ENCODE measurements at places on chromosomes 6 and 20.

GRCh38 chr6:127216810-127217789, 49.6 kb upstream of the RNF146 start:
- DNase-seq: no peak

DNA sequence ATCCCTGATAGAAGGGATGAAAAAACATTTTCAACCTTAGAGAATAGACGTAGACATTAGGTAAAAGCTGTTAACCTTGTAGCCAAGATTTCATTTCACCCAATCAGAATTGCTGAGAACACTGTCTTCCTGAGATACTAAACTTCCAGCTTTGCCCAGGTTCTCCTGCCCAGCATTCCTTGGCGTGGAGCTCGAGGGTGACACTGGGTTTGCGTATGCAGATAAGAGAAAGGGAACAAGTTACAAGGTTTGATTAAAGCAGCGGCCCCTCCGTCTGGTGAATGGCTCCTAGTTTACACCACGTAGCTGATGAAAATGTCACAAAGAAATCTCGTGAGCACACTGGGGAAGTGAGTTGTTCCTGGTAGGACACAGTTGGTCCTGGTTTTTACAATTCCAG, 247.8 kb downstream of the FARS2 start:
- no peak for DNase-seq

- DNase-seq: no peak
These were observed 11.4 kb upstream of the RCAN2 start for GRCh38 chr6:46502486-46503119.

- DNase-seq: no peak
These were observed 79.6 kb upstream of the AHI1 start for GRCh38 chr6:135577059-135577538.

DNA sequence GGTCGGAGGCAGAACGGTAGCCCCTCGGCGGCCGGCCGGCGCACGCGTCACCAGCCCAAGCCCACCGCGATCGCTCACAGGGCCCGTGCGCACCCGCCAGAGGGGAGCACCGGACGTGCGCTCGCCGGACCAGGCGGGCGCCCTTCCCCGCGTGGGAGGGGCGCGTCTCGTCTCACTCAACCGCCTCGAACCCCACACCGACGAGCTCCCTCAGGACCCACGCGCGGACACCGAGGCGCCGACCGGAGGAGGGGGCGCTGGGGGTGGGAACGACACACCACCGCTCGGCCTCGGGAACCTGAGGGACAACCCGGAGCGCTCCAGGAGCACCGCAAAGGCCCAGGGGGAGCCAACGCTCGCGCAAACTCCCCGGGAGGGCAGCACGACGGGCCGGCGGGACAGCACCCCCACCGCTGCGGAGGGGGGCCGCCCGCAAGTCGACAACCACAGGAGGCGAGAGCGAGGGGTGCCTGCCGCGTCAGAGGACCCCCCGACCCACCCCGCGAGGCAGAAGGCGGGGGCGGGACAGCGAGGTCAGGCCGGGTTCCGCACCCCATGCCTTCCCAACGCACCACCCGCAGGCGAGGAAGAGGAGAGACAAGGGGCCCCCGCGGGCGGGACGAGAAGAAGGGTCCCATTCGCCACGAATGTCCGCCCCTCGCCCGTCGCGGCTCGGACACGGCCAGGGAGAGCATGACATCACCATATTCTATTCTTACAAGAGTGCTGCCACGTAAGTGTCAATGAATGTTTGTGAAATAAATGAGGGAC, 512.7 kb upstream of the ZNF337 start:
- DNase-seq: peak; percentile 18

GRCh38 chr6:96138406-96138805, 122.6 kb downstream of the FUT9 start:
- no peak for DNase-seq

- no peak for DNase-seq
These were observed 12.6 kb upstream of the UBR2 start for GRCh38 chr6:42551217-42551616.

DNA sequence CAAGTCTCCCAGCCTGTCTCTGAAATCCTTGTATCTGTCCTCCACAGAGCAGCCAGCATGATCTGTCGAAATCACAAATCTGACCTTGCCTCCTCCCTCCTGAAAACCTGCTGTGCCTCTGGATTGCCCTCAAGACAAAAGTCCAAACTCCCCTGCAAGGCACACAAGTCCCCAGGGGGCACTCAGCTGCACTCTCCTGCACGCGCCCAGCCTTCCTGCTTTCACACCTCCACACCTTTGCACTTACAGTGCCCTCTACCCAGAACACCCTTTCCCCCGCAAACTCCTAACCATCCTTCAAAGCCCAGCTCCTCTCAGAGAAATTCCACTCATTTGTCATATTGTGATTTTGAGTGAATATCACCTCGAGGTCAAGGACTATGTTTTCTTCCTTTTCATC, 83.4 kb upstream of the TOP1 start:
- DNase-seq: no peak

DNA sequence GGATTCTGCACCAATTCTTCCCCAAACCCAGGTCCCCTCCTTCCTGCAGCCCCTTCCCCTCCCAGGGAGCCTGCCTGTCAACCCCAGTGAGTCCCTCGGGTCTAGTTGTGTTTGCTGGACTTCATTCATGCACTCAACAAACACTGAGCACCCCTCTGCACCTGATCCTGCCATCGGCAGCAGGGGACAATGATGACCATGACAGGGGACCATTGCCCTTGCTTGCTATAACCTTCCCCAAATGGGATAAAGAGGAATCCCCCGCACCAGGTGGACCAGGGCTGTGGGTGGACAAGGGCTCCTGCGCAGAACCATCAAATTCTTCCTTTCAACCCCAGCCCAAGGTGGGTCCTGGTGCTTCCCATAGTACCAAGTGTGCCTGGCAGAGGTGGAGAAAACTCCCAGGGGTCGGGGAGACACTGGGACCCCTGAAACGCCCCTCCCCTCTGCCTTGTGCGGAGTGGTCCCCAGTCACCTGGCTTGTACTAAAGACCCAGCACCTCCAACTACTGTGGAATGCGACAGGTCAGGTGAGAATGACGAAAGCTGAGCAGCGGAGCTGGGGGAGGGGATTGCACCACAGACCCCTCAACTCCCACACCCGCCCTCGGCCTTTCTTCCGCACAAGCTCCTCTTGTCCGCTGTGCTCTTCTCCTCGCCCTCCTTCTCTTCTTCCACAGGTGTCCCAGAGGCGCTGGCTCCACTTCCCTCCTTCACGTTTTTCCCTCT, 119.9 kb upstream of the ZNF217 start:
- no peak for DNase-seq

DNA sequence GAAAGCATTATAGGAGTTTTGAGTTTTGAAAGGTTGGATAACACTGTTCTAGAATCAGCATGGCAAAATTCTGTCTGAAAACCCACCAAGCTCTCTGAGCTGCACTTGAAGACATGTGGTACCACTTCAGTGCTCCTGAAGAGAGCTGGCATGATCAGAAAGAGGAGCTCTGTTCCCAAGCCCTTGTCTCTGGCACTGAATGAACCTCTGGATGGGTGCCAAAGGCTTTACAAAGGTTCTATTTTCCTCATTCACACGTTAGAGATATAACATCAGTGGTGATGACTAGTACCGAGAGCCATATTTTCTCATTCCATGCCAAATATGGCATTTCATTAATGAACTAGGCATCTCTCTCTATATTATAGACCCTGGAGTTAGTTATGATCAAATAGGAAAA, 301.8 kb upstream of the ID4 start:
- DNase-seq: no peak

- DNase-seq: no peak
These were observed 51.6 kb upstream of the CHD6 start for GRCh38 chr20:41669708-41670263.

DNA sequence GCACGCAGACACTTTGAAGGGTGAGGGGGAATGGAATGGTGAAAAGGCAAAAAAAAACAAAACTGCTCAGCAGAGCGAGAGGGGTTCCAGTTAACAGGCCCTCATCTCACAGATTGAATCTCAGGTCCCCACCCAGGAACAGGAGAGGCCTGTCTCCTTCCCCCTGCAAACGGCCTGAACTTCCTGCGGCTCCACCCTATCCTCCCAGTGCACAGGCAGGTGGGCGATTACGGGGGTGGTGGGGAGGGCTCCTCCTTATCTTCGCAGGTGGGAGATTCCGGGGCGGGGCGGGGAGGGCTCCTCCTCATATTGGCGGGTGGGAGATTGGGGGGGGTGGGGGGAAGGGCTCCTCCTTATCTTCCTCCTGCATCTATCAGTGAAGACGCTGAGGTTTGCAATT, 129.0 kb downstream of the SOX4 start:
- no peak for DNase-seq

- DNase-seq: no peak
These were observed 268.6 kb downstream of the DLL1 start for GRCh38 chr6:170022291-170022722.

DNA sequence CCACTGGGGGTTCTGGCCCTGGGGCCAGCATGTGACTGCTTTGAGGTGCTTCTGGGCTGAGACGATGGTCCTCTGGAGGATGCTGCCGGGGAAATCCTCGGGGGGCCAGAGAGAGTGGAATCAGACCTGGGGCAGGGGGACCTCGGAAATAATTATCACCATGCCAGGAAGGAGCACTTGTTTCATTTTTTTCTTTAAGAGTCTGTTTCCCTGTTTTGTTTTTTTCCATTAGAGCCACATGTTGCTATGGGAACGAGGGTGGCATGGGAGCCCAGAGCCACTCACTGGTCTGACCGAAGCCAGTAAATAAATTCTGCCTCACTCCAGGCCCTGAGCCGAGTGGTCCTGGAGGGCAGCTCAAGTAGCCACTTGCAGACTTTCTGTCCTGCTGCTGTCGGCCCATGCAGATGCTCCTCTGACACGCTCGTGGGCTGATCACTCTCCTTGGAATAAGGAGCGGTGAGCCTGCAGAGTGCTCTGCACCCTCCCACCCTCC, 365.1 kb downstream of the ZFAND3 start:
- DNase-seq: no peak

DNA sequence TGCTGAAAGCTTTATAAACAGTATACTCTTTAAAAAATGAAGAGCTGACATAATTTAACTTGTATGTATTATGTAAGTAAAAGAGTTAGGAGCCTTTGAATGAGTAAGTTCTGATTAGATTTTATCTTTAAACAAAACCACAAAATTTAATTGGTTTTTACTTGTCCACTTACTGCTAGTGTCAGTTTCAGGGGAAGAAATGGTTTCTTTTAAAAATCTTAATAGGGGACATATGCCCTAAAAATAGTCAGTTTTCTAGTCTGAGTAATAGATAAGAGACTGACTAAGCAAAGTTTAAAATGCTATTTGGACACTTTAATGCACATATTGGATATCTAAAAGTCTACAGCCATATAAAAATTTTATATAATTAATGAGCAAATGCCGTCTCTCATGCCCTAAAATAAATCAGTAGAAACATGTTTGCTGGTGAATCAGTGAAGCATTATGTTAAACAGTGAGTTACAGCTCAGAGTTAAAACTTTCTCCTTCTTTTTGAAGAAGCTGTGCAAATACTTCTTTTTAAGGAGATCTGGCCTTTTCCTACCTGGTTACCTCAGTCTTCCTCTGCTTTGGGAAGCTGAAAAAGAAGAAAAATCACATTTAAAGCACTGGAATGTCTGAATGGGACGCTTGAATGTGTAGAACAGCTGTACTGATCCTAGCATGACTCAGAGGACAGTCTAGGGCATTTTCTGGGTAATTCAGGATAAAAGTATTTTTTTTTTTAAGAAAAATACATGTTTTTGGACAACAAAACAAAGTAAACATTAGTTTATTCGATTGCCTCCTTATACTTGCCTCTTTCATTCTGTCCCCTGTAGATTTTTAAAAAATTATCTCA, 55.3 kb downstream of the CDH26 start:
- DNase-seq: no peak

DNA sequence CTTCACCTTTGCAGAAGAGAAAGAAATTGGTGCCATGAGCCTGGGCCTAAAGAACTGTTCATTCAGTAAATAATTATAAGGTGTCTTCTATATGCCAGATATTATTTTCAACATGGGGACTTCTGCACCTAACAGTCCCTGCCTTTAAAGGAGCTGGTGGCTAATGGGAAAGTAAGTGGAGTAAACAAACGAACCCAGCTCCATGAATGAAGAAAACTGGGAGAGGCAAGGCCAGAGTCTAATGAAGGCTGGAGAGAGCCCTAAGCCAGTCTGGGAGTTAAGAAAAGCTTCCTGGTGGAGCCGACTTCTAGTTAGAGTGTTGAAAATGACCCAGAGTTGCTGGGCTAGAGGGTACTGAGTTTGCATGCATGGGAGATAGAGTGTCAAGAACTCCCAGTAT, 24.2 kb upstream of the EFHC1 start:
- no peak for DNase-seq

DNA sequence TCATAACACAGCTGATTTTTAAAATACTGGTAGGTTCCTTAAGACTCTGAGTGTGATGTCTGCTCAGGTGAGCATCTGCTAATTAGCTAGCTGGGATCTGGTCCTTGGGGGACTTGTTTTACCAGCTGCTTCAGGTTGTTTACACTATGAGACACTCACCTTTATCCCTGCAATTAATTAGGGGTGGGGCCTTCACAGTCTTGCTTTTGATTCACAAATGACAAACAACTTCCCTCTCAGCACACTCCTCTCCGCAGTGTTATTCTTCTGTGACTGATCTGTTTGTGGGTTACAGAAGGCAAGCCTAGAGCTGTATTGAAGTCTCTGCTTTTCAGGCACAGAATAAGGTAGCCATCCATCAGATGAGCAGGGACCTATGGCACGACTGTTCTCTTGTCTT, 62.0 kb upstream of the CD83 start:
- no peak for DNase-seq

- no peak for DNase-seq
These were observed 51.6 kb downstream of the RALY start for GRCh38 chr20:34045294-34045693.
